GF-D8 (cell line): ENCODE measurements at places on chromosomes 7 and 10.

DNA sequence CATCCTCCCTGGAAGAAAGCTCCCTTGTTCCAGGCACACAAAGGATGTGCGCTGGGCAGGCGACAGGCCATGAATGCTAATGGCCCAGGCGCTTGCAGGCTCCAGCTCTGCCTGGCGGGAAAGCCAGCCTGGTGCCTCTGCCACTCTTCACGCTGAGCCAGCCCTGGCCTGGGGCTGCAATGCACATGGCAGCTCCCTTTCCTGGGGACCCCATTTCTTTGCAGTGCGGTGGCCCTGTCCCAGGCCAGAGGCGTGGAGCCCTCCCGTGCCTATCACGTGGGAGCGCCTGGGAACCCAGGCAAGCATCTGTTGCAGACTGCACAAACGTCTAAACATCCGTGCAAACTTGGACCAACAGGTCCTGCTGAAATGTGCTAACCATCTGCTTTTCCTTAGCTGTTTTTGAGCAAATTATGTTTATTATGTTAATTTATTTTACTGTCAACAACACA, 152.1 kb upstream of the LYZL2 start:
- DNase-seq, result no peak

- no peak for DNase-seq
Measured at GRCh38 chr10:104487794-104488438, 134.3 kb downstream of the CFAP58 start.

GRCh38 chr7:98399890-98400541, 874 bp downstream of the BAIAP2L1 start:
- no peak for DNase-seq

DNA sequence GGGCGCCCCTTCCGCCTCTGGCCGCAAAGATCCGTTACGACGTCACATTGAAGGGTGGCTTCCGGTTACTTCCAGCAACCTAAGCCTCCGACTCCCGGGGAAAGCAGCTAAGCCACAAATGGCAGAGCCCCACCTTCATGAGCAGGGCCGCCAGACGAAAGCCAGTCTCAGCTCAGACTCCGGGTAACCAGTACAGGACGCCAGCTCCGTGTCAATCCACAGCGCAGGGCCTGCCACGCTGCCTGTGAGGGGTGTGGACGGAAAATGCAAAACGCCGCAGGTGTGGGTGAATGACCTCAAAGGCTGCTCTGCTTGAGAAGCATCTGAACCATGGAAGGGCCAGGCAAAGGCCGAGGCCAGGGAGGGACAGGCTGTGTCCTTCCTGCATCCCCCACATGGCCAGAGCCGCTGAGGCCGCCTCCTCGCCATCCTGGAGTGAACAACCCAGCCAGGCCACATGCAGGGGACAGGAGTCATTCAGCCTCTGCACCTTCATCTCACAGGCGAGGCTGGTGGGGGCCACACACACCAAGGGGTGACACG, 53.5 kb upstream of the PPP2R2D start:
- no peak for DNase-seq

GRCh38 chr10:104028146-104028545, 57.5 kb downstream of the COL17A1 start:
- no peak for DNase-seq

DNA sequence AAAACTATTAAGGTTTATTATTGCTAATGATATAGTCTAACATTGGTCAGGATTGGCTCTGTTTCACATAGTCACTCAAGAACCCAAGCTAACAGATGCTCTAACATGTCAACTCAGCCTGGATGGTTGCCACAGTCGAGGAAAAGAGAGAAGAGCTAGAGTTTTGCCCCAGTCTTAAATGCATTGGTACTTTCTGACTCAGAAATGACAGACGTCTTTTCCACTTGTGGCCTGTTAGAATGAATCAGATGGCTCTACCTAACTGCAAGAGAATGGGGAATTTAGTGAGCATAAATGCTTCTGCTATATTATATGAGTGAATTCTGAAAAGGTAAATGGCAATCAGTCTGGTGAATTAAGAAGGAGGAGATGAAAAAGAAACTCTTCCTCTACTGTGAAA, 13.9 kb downstream of the HECTD2 start:
- no peak for DNase-seq

- no peak for DNase-seq
Measured at GRCh38 chr7:32163896-32164295, 93.7 kb upstream of the PDE1C start.

GRCh38 chr7:128174386-128174785, 66.7 kb upstream of the LEP start:
- peak; percentile 42 for DNase-seq

GRCh38 chr7:90726120-90726519, 130.0 kb downstream of the CDK14 start:
- no peak for DNase-seq

- no peak for DNase-seq
Measured at GRCh38 chr10:125005312-125006187, 63.6 kb downstream of the ZRANB1 start.

GRCh38 chr10:93330824-93331223, 151.3 kb downstream of the MYOF start:
- DNase-seq, result no peak

DNA sequence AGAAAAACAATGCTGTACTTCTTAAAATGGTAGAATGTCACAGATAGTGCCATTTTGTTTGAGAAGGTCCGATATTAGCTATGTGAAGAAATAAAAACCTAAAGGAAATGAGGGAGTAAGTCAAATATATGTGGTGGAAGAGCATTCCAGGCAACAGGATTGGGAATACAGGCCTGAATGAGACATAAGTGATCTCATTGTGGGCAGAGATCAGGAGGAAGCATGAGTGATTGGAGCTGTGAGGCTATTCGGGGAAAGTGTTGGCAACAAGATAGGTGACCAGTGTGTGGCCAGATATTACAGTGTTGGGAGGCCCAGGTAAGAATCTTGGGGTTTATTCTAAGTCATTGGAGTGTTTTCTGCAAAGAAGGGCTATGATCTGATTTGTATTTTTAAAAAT, 41.3 kb upstream of the AGMO start:
- no peak for DNase-seq

DNA sequence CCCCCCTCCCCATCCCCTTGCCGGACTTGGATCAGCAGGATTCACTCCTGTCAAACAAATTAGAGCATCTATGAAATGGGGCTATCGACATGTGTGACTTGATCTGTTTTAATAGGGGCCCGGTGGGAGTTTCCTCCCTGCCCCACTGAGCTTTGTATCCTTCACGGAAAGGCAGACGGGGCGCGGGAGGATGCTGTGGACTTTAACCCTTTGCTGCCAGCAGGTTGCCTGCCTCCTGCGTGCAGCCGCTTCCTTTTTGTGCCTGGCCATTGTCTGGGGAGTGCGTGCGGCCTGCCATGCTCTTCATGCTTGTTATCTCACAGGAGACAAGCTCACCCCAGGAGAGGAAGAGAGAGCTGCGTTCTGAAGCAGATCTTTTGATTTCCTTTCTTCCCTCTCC, 512.8 kb upstream of the GALNT17 start:
- no peak for DNase-seq

GRCh38 chr10:126959906-126960685, 54.9 kb downstream of the DOCK1 start:
- no peak for DNase-seq

DNA sequence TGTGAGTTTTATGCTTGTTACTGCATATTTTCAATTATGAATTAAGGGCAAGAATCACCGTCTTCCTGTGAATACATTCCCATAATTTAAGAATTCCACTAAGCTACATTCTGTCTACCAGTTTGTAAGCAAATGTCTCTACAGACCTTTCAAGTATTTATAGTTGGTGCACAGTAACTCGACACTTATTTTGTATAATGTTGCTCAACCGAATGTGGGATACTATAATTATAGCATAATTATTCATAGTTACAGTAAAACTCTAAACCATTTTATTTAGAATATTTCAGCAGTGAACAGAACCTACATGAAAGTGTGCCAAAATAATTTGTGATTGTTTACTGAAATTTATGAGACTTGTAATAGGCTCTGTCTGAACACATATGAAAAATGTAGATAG, 17.3 kb upstream of the CUBN start:
- no peak for DNase-seq

- DNase-seq, result no peak
Measured at GRCh38 chr10:6338361-6338760, 135.6 kb downstream of the PFKFB3 start.

GRCh38 chr10:23568996-23569395, 130.1 kb downstream of the OTUD1 start:
- no peak for DNase-seq

- DNase-seq, result no peak
Measured at GRCh38 chr7:114414156-114415063, at the start of gene FOXP2. Gene FOXP2, plus strand, starts transcription at chr7:114414815. Its CDS starts 11,697 bp downstream, at chr7:114426512.

DNA sequence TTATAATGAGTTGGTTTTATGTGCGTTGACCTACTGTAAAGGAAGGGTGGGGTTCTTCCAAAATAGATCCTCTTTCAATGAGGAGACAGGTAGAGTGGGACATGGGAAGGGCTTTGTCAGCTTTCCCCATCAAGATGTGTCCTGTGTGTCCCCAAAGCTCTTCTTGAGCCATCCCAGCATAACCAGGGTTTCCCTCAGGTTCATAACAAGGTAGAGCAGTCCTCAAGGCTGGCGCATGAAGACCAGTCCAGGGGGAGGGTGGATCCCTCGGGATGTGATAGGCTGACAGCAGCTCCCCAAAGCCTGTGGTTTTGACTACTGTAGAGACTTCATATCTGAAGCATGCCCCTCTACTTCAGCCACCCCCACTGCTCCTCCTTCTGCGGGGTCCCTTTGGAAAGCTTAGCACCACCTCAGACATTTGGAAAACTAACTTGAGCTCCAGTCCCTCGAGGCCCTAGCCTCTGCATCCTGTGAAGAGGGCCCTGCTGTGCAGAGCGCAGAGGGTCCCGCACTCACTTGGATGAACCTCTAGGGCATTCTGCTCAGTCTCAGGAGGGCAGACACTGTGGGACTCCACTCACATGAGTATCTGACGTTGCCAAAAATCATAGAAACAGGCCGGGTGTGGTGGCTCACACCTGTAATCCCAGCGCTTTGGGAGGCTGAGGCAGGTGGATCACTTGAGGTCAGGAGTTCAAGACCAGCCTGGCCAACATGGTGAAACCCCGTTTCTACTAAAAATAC, 1.1 kb upstream of the GIMAP8 start:
- no peak for DNase-seq
